Urinary bladder (tissue), 4 donors: ENCODE measurements at places on chromosomes 13 and 19. TPM values are rescaled to one million over a fixed set of nuclear protein-coding genes. Genes with fewer than 3 reads are reported as not detected.

DNA sequence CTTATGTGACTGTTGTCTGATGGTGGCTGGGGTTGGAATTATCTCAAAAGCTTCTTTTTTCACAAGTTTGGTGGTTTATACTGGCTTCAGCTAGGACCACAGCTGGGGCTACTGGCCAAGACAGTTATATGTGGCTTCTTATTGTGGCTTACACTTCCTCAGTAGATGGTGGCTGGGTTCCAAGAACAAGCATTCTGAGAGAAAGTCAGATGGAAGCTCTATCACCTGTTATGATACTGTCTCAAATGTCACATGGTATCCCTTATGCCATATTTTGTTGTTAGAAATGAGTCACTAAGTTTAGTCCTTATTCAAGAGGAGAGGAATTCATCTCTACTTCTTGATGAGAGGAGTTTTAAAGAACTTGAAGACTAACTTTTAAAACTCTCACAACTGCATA lies 41.6 kb downstream of the NDFIP2 start:
- DNase-seq: no peak

- DNase-seq: no peak
Measured at GRCh38 chr19:32945260-32945659, 26.5 kb downstream of the CEP89 start.

DNA sequence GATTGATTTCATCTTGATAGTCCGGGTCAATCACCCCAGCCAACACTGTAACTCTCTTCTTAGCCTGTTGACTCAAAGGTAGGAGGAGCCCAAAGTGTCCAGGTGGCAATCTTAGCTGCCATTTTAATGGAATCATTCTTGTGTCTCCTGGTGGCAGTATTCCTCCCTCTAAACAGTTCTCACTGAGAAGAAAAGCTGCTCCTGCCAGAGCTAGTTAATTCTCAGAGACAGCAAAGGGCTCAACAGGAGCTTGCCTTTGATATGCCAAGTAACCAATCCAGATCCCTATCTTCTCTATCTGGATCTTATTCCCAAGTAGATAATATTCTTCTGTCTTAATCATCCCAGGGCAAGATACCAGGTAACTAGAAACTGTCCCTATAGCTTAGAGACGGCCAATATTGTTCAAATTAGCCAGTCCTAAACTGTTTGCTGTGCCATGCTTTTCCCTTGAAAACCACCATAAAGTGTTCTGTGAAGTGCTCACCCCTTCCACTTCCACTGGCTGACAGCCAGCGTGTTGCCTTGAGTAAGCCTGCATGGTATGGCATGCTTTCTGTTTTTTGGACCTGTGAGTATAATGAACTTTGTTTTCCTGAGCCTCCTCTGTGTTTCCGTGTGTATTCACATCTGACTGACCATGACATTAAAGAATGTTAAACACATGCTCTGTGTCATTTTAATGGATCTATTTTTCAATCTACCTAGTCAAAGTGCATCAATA lies 463.7 kb upstream of the SLITRK5 start:
- DNase-seq: no peak

DNA sequence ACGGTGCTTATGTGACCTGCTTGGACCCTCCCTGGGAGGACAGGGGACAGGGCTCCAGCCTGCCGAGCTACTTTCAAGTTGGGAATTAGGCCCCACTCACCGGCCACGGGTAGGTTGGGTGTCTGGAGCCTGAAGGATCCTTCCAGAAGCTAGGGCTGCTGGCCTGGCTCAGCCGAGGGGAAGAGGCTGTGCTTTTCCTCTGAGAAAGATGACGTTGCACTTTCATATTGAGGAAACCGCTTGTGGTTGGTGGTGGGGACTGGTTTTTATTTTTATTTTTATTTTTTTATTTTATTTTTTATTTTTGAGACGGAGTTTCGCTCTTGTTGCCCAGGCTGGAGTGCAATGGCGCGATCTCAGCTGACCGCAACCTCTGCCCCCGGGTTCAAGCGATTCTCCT lies at the start of gene TMEM150B:
Gene TMEM150B (minus strand): TSS at position 170 of the 400 bp plus-strand sequence. CDS start 4,305 bp downstream, outside the sequence.
- DNase-seq: no peak

The PCDH9 gene
- 0.72 TPM for polyA plus RNA-seq

The PDX1 gene
- not detected for polyA plus RNA-seq
